Muscle of arm (tissue), 14 donors: ENCODE measurements at places on chromosomes 2 and 18.
A peak's percentile ranks its signal among the peaks of the same experiment; 100 is the strongest.

GRCh38 chr2:216490061-216490460, 8.6 kb upstream of the RPL37A start:
- no peak for DNase-seq

DNA sequence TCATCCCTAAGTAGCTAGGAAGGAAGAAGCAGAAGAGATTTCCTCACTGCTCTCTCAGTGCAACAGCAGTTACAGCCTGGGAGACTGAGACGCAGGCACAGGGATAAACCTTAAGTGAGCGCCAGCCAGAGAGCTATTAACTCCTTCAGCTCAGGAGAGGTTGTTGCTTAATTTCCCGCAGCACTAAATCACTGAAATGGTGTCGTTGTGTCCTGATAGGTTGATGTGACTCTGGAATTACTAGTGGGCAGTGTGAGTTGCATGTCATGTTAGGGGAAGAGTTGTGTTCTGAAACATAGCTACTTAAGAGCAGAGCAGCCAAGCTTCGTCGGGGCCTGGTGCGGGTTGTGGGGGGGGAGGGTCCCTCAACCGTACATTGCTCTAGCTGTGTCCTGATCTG, 225.8 kb downstream of the NAPG start:
- no peak for DNase-seq

- no peak for DNase-seq
Measured at GRCh38 chr2:235849489-235849888, 318.7 kb downstream of the GBX2 start.

GRCh38 chr2:70902067-70902442, 33.6 kb upstream of the ATP6V1B1 start:
- DNase-seq = no peak

DNA sequence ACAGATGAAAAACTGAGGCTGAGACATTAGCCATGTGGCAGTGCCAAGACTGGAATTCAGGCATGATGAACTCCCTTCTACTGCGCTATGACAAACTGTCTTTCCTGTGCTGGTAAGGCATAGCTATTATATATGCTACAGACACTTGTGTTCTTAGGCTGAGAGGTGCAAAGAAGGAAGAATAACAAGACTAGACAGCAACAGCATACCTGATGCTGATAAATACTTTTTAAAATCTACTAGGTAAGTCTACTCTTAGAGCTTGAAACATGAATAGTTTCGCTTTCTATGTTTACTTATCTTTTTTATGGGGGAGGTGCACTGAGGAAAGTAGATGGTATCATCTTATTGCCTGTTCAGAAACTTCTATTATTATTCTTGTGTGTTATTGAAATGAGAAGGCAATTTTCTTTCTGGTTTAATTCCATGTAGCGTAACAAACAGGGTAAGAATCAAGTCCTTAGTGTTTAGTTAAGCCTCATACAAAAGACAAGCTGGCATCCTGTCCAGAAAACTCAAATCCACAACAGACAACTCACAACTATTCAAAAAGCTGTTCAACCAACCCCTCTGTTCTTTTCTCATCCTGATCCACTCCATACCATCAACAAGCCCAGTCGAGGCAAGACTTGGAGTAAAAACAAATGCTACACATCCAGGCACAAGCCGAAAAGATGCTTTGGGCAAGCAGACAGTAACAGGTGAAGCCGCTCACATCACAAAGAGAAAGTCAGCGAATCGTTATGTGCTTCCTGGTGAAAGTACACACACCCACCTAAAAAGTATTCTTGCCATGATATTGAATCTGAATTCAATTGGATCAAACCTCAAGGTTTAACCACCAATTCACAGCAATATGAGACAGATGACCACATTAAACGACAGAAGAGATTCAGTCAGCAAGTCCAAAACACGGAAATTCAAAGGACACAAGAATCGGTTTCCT, 1.5 kb downstream of the TTC32 start:
- DNase-seq = peak; percentile 10

DNA sequence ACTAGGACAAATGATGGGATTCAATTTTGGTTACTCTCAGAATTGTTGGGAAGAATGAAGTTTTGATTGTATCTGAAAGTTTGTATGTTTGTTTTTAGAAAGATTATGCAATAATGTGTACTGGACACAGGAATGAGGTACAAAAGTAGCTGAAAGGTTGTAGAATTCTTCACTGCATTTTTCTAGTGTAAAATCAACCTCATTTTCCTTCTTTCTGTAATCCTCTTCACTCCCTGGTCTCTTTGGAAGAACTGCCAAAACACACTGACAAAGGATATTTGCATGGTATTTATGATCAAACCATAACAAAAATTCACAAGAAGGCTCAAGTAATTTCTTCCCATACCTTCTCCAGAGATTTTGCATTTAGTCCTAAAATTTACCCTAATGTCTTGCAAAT, 110.7 kb downstream of the ZEB2 start:
- no peak for DNase-seq
